ENCODE measurements at places on chromosomes 13 and 19.

DNA sequence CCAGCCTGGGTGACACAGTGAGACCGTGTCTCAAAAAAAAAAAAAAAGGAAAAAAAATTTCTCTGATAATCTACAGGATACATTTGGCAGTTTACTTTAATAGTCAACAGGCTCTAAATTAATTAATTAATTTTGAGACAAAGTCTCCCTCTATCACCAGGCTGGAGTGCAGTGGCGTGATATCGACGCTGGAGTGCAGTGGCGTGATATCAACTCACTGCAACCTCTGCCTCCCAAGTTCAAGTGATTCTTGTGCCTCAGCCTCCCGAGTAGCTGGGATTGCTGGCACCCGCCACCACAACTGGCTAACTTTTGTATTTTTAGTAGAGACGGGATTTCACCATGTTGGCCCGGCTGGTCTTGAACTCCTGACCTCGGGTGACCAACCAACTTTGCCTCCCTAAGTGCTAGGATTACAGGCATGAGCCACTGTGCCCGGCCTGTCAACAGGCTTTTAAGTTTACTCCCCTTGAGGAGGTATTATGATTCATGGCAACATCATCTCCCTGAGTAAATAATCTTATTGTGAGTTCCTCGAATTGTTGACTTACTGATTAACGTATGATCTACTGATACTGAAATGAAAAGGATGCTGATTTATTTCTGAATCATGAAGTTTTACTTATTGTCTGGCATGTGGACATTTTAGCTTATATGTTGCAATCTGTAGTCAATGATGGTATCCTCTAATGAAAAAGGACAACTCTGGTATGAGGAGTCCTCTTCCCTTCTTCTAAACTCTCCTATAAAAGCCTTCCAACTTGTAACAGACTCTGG, 21.3 kb upstream of the MTRF1 start:
- DNase-seq = no peak

DNA sequence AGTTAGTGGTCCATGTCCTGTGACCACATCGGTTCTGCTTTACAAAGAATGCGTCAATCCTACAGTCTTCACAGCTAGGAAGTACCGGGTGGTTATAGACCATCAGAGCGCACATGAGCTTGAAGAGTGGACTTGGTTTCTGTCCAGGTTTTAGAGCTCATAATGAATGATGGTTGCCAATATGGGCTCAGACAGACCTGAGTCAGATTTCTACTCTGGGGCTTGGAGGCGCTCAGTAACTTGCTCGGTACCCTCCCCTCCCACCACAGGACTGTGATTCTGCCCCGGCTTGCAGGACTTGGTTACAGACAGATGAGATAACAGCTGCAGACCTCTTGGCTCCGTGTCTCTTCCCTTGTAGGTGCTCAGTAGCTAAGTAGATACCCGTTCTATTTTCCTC, 284.7 kb downstream of the TSHZ3 start:
- DNase-seq = no peak

- no peak for DNase-seq
Observed at GRCh38 chr19:3265432-3265831, 41.0 kb downstream of the CELF5 start.

- DNase-seq = no peak
Observed at GRCh38 chr19:54383330-54383729, 18.6 kb upstream of the LAIR1 start.

DNA sequence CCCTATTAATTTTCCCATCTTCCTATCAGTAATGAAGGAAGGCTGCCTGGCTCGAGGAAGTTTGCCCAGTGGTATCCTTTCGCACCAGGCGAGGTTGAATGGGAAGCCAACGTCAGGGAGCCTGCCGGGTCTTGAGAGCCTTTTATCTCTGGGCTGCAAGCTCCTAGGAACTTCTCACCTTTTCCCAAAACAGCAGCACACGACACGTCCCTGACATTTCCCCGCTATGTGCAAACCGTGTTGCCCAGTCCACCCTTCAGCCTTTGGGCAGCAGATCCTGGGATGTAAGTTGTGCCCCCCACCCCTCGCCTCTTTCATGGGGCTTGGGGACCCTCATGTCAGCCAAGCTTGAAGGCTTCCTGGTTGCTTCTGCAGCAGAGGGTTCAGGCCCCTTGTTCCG, 179.1 kb downstream of the ZNF536 start:
- DNase-seq = no peak

GRCh38 chr19:438416-438958, 22.3 kb downstream of the SHC2 start:
- no peak for DNase-seq

DNA sequence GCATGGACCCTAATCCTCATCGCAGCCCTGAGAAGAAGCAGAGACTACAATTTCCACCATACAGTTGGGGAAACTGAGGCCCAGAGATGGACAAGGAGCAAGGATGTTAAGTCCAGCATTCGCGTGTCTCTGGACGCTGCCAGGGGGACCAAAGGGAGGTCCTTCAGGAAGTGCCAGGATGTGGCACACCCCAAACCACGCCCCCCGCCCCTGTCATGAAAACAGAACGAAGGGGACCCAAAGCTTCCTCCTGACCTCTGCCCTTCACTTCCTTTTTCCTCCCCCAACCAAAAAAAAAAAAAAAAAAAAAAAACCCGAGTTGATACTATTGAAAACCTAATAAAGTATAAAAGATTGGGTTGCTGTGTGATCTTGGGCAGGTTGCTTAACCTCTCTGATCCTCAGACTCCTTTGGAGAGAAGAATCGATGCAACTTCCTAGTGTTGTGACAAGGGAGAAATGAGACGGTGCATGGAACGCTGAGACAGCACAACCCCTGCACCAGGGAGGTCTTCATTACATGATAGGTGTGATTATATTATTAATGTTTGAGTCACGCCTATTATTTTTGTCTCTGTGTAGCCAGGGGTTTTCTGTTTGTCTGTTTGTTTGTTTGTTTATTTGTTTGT, 2.7 kb upstream of the ZBTB7A start:
- no peak for DNase-seq

DNA sequence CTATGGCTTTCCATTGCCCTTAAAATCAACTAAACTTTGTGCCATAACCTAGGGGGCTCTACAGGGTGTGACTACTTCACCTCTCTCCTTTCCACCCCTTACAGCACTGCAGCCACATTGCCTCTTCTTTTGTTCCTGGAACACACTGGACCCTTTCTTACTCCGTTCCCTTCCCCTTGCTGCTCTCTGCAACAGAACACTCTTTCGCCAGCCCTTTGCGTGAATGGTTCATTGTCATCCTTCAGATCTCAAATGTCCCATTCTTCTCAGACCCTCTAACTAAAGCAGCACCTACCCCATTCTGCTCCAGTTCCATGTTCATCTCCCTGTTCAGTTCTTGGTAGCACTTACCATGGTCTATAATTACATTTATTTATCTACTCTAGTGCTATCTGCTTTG, 208.3 kb downstream of the OXGR1 start:
- DNase-seq = no peak

Measured in left forelimb (tissue), 1 donor.